Upper lobe of right lung (tissue), 1 donor: ENCODE measurements at places on chromosomes 4 and X.

- H3K4me3 ChIP-seq, result no peak overlapping the region
- no peak for DNase-seq
- H3K36me3 ChIP-seq, result no peaks in the 10 kb centered on the region
- no peaks in the 10 kb centered on the region for H3K27me3 ChIP-seq
Measured at GRCh38 chr4:41305476-41305875, 48.7 kb downstream of the UCHL1 start.

GRCh38 chr4:146428298-146428697 is 93.4 kb downstream of the SLC10A7 start:
- no peaks in the 10 kb centered on the region for H3K4me1 ChIP-seq
- no peaks in the 10 kb centered on the region for H3K36me3 ChIP-seq
- no peaks in the 10 kb centered on the region for H3K27me3 ChIP-seq
- no peak for DNase-seq
- no peak overlapping the region for H3K4me3 ChIP-seq

DNA sequence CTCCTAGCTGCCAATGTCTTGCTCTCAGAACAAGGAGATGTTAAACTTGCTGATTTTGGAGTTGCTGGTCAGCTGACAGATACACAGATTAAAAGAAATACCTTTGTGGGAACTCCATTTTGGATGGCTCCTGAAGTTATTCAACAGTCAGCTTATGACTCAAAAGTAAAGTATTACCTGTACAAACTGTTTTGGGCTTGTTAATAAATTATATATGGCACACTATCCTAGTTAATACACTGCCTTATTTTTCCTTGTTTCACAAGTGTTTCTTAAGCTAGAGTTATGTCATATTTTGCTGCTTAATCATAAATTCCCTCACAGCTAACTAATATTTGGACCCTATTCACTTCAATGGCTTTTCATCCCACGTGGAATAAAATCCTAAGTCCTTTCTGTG is 45.3 kb downstream of the STK26 start:
- H3K27ac ChIP-seq, result no peak overlapping the region
- no peaks in the 10 kb centered on the region for H3K36me3 ChIP-seq
- no peaks in the 10 kb centered on the region for H3K27me3 ChIP-seq
- no peaks in the 10 kb centered on the region for H3K4me1 ChIP-seq
- H3K4me3 ChIP-seq, result no peak overlapping the region

DNA sequence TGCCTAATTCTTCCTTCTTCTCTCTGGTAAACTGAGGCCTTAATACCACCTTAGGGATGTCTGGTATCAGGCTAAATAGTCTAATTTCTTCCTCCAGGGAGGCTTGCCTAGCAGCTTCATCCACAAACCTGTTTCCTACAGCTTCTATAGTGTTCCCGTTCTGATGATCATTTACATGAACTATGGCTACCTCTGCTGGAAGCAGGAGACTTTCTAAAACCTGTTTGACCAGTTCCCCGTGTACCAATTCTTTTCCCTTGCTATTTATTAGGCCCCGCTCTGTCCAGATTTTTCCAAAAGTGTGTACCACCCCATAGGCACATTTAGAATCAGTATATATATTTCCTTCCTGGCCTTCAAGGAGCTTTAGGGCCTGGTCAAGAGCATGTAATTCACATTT is 5.8 kb upstream of the USP38 start:
- no peaks in the 10 kb centered on the region for H3K27me3 ChIP-seq
- H3K27ac ChIP-seq, result no peak overlapping the region
- peaks cover 10% of the 10 kb centered on the region for H3K4me1 ChIP-seq
- H3K36me3 ChIP-seq, result no peaks in the 10 kb centered on the region
